ENCODE measurements at places on chromosomes 16 and 17. TPM values are rescaled to one million over a fixed set of nuclear protein-coding genes. Genes with fewer than 3 reads are reported as not detected.

The CCL22 gene
- not detected for polyA plus RNA-seq

The SLFN12 gene
- 1.3 TPM for polyA plus RNA-seq

The MPV17L gene
- 5.4 TPM for polyA plus RNA-seq

The WNT3 gene
- polyA plus RNA-seq: 0.56 TPM

The VAT1L gene
- 29.8 TPM for polyA plus RNA-seq

The PHF23 gene
- polyA plus RNA-seq: 46.5 TPM

The TP53TG3C gene
- polyA plus RNA-seq: not detected

The IRX5 gene
- polyA plus RNA-seq: 0.56 TPM

The NOTUM gene
- 0.45 TPM for polyA plus RNA-seq

The DRC3 gene
- polyA plus RNA-seq: 0.59 TPM

The KRT27 gene
- not detected for polyA plus RNA-seq

Measured in H1 (cell line).